ENCODE measurements at places on chromosomes 12 and 14.

GRCh38 chr12:55931780-55932550 is 1.0 kb downstream of the DGKA start:
- DNase-seq: peak; percentile 36

GRCh38 chr14:101774814-101775213 is 13.3 kb downstream of the PPP2R5C start:
- no peak for DNase-seq

GRCh38 chr14:92382677-92383076 is 59.7 kb downstream of the SLC24A4 start:
- DNase-seq: no peak

DNA sequence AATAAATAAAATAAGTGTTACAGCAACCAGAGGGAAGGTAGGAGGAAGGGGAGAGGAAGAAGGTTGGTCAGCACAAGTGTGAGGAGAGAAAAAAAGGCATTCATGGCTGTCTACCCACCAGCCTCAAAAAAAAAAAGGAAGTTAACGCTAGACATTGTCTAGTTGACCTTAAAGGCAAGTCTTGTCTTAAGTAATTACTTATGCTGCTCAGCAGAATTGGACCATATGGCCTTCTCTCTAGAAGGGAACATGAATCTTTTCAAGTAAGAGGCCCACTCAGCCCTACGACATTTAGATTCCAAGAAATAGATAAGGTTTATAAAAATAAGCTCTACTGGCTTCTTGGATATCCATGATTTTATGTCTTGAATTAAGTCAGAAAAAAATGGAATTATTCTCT is 172.7 kb downstream of the ETNK1 start:
- no peak for DNase-seq

GRCh38 chr14:22977684-22978486 is 4.5 kb downstream of the AJUBA start:
- DNase-seq: no peak

- no peak for DNase-seq
Observed at GRCh38 chr12:111181143-111181726, 187.7 kb downstream of the PHETA1 start.

- no peak for DNase-seq
Observed at GRCh38 chr12:26239122-26239851, 43.9 kb downstream of the SSPN start.

DNA sequence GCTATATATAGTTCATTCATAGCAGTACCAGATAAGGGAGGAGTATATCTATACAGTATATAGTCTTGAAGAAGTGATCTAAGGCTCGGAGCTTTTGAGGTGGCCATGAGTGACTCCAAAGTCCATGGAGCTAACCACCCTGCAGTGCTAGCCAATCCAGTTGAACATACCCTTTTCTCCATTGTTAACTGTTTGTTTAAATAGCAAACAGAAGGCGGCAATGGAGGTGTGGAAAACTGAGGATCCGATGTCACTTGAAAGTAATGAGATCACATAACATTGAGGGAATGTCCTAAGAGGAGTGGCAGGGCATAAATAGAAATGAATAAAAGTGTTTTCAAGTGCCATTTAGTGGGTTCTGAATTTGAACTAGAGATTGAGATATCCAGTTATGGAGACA is 12.4 kb upstream of the SNAPC1 start:
- DNase-seq: no peak

DNA sequence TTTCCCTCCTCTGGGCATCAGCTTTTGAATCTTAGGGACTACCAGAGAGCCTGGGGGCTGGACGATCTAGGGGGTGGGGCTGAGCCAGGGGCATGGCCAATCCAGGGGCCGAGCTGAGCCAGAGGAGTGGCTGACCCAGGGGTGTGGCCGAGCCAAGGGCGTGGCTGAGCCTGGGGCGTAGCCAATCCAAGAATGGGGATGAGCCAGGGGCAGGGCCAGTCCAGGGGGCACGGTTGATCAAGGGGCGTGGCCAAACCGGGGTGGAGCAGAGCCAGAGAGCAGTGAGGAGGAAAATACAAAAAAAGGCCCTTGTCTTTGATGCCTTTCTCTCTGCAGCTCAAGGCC is 219.3 kb upstream of the NOS1 start:
- no peak for DNase-seq

- no peak for DNase-seq
Observed at GRCh38 chr14:66037361-66037760, 448.8 kb upstream of the CCDC196 start.

DNA sequence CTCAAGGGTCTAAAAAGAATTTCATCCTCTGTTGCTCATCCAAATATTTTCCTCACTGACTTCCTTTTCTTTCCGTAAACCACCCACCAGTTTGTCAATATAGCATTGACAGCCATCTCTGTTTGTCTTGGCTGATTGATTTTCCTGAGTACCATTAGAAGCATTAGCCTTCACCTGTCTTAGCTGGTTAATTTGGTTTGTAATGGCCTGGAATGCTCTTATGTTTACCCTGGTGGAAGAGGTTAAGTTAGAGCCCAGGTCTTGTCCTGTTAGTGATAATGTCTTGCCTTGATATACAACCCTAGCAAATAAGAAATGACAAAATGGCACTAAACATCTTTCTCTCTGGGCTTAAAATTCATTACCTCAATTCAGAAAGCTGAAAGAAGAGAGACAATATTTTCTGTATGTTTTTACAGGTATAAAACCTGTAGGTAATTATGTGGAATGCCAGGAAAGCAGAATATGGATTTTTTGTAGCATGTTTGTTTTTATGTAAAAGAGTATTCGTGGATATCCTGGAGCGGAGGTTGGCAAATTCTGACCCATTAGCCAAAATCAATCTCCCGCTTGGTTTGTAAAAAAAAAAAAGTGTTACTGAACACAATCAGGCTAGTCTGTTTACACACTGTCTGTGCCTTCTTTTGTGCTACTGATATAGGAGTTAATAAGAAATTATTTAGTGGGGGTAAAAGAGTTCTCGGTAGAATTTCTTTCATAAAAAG is 224.4 kb upstream of the DAAM1 start:
- no peak for DNase-seq

DNA sequence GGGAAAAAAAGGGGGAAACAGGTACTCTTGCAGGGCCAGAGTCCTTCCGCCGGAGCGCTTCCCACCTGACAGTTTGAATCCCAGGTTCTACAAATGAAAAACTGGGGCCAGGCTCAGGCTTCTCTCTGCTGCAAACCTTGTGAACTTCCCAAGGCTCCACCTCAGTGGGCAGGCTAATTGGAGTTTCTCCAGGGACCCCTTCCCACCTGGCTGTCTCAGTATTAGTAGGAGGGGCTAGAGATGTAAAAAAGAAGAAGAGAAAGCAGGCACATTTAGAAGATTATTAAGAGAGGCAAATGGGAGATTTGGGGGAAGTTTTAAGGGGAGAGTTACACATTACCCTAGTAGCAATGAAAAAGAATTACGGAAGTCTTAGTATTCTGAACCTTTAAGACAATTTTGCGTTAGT is 20.0 kb upstream of the CLEC2D start:
- peak; percentile 38 for DNase-seq

- DNase-seq: peak; percentile 41
Observed at GRCh38 chr14:67526676-67527459, 6.2 kb upstream of the PLEKHH1 start.

DNA sequence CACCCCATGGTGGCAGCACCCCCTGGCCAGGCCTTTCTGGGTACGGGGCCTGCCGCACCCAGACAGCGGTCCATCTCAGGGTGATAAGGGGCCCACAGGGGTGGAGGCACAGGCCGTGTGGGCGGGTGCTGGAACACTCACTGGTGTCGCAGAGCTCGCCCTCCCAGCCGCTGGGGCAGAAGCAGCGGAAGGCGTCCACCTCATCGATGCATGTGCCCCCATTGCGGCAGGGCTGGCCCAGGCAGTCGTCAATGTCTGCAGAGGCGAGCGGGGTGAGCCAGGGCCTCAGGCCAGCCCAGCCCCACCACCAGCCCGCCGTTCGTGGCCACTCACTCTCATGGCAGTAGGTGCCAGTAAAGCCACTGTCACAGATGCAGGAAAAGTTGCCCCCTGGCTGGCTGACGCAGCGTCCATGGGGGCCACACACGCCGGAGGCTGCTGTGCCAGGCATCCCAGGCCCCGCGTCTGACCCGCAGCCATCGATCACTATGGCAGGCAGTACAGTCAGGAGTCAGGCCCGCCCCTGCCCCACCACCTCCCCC is 19.9 kb downstream of the JAG2 start:
- no peak for DNase-seq

DNA sequence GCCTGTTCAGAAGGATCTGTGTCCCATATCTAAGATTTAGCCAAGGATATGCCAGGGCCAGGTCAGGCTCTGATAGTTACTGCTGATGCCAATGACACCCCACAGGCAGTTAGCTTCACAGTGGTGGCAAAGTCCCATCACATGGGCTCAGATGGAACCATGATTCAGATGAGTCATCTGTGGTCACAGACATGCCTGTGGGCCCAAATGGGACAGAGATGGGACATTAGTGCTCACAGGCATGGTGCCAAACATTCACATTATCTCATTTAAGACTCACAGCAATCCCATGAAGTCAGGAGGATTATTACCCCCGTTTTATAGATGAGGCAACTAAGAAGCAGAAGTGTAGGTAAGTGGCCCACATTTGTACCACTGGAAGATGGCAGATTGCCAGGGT is 207.8 kb downstream of the DPF3 start:
- no peak for DNase-seq

DNA sequence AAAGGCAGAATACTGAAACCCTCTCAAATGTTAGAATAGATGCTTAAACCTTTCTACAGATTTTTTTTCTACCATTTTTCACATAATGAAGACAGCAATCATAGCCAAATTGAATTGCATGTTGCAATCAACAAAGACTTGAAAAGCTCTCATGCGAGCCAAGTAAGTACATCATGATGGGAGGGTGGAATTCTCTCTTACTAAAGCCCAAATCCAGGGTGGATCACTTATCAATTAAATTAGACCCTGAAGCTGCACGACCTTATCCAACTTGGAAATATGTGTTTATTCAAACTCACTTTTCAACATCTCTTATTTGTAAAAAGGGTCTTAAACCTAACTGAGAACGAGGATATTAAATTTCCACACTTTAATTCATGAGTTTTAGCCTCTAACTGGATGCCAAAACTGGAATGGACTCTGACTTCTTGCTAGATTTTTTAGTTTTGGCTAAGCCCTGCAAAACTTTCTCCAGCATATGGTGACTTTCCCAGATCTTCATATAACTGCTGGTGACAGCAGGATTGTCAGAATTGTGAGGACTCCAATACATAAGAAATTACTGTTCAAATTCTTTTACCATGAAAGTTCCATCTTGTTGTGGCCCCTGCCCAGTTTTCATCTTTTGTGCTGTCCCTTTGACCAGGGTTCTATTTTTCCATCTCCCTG is 53.6 kb downstream of the HECTD4 start:
- DNase-seq: no peak

GRCh38 chr12:67082221-67082620 is 186.9 kb upstream of the CAND1 start:
- no peak for DNase-seq

- DNase-seq: no peak
Observed at GRCh38 chr14:36264595-36264994, 55.8 kb downstream of the MBIP start.

DNA sequence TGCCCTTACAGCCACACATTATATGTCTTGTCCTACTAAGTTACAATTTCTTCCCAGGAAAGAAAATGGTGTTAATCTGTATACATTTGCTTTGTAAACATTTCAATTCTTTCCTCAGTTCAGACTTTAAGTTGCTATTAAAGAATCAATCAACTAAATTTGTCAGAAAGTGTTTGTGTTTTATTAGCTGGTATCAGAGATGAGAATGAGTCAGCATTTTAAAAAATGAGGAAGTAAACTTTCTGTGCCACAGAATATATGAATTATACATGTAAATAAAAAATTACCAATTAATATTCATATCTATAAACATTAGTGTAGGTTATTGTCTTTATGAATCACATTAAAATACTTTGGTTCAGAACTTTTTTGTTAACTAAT is 82.0 kb downstream of the LMO3 start:
- DNase-seq: no peak

GRCh38 chr14:75196468-75196867 is 20.1 kb upstream of the TMED10 start:
- DNase-seq: no peak

DNA sequence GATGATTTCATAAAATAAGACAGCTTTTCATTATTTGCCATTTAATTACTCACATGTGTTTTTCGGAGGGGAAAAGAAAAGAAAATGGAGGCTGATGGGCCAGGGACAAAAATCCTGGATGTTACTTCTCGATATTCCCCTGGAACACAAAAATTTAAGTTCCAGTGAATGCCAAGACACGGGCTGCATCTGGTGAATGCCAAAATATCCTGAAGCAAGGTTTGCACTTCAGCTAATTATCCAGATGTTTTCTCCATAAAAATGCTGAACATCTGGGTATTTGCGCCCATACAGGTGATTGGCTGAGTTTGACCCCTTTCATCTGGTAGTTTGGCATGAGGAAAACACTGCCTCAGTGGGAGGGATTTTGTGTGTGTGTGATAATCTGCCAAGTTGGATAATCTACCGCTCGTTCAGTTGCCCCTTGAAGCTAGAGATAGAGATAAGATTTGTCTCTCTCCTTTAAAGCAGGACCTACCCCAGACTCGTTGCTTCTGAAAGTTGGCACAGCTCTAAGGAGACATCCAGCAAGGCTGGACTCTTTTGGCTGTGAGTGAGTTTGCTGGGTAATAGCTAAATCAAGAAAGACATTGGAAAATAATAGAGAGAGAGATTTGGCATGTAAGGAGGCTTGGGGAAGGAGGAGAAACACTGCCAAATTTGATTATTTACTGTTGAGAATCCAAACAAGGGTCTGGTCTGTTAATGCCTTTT is 390.0 kb downstream of the EGLN3 start:
- DNase-seq: no peak

DNA sequence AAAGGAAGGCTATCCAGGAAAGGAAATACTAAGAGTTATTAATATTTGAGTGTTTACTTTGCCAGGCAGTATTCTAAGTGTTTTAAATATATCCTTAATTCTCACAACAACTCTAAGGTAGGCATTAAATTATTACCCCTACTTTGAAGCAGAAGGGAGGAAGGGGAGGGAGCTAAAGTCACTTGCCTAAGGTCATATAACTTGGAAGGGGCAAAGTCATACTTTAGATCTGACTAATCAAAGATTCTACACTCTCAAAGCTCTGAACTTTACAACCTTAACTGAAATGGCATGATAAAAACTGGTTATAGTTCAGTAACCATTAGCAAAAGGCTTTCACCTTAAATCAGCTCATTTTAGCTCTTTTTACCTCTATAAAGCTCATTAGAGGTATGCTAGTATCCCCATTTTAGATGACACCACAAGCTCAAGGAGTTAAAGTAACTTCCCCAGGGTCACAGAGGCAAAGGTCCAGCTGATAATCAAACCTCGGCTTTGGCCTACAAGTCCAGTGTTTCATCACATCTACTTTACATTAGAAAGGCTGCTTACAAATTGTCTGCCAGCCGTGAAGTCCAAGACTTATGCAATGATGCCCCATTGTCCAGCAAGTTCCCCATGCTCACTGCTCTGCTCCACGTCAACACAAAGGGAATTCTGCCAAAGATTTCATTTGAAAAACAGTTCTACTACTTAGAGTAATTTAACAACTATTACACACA is 223.9 kb downstream of the MED13L start:
- DNase-seq: no peak
